ENCODE measurements at places on chromosomes 2 and 18. TPM values are rescaled to one million over a fixed set of nuclear protein-coding genes. Genes with fewer than 3 reads are reported as not detected.

GRCh38 chr18:26546170-26546874 lies 2.0 kb downstream of the KCTD1 start:
- DNase-seq = peak; percentile 49

Gene HRH4
- 0.18 TPM for total RNA-seq

DNA sequence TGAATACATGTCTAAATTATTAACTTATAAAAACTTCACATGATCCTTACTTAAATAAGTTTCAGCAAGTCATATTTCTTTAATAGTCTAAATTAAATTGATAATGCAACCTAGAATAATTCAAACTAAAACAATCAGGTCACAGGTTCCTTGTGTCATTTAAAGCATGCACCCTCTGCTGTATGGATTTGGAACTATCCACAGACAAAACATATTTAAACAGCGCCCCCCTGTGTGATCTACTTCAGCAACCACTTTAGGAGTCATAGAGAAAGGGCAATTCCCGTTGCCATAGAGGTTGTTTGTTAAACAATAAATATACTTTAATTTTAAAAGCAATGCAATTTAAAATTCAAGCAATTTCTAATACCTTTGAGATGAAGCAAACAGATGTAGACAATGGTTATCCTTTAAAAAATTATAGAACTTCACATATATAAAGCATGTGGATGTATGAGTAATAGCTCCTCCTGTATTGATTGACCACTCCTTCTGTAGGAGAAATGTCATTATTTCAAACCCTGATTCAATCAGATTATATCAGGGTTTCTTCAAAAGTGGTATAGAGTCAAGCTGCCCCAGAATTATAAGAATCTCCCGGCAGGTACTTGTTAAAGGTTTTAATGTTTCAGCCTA lies 21.2 kb downstream of the GRB14 start:
- peak; percentile 67 for DNase-seq

Gene KCNS3
- total RNA-seq = 28.8 TPM

DNA sequence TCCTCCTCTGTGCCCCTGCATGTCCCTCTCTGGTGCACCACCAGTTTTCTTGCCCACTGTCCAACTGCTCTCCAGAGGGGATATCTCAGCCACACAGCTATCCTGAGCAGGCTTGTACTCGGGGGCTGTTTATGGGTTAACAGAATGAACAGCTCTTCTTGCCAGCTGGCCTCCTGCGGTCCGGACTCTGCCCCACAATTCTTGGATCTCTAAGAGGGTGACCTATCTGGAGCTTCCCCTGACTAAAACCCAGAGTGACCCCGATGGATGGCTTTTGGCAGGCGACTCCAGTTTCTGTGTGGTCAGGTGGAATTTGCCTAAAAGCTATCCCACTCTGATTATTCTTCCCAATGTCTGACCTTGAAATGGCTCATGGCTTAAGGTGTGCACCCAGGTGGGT lies 9.1 kb downstream of the SOWAHC start:
- no peak for DNase-seq

Gene RAMP1
- total RNA-seq = 48.5 TPM

DNA sequence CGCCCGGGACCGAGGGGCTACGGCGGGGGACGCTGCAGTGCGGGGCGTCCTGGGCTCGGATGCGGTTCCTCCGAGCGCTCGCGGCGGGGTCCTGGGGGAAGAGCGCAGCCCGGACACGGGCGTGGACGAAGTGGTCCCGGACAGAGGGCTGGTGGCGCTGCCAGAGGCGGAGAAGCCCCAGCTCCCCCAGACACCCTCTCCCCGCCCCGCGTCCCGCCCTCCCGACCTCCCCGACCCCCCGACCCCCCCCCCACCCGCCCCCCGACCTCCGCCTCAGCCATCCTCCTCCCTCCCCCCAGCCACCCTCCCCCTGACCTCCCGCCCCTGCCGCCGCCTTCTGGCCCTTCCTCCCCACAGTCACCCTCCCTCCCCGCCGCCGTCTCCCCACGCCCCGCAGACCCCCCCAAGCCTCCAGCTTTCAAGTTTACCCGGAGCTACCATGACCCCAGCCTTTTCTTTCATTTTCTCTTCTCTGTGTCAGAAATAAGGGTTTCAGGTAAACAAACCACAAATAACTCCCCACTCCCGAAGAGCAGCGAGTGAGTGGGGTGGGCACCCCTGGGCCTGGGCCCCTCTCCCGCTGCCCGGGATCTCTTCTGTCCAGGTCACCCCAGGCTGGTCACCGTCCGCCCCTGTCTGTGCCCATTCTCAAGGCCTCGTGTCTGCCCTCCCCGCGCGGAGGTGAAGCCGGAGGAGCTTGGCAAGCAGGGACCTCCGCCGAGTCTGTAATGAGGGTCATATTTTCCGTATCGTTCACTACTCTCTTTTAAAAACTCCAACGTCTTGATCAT lies 5.1 kb downstream of the NFATC1 start:
- no peak for DNase-seq

Gene SPAST
- 17.2 TPM for total RNA-seq

- DNase-seq = no peak
These were observed 1333.7 kb upstream of the TMEFF2 start for GRCh38 chr2:193528458-193528857.

GRCh38 chr2:191881982-191882816 lies 35.3 kb upstream of the CAVIN2 start:
- no peak for DNase-seq

Gene EPB41L3
- not detected for total RNA-seq

- peak; percentile 48 for DNase-seq
These were observed 20.6 kb downstream of the TMEM87B start for GRCh38 chr2:112075490-112076260.

DNA sequence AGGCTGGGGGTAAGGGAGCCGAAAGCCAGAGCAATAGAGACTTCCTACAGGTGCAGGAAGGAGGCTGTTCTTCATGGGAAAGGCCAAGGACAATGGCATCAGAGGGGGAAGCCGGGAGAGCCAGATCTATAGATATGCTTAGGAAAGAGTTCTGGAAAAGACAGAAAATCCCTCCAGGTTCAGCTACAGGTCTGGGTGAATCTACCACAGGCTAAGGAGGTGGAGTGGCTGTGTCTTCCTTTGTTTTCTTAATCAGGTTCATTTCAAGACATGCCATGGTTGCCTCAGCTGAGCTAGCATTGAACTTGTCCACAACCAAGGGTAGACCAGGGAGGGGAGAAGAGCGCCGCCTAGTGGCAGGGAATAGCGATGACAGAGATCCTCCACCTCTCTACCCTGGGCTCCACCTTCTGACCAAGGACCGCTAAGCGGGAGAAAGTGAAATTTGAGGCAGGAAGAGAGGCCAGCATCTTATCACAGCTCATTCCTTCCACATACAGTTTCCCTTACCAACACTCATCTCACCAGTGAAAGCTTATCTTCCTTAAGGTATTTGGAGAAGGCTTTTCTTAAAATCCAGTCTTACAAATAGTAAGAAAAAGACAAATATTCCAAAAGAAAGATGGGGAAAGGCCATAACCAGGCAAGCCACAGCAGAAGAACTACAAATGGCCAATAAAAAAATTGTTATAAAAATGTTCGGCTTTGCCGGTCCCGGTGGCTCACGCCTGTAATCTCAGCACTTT lies 74.2 kb downstream of the VIT start:
- DNase-seq = no peak

Gene EIF2B4
- total RNA-seq = 32.9 TPM

Measured in PC-9 (cell line).